ENCODE measurements at places on chromosomes 7 and 10. TPM values are rescaled to one million over a fixed set of nuclear protein-coding genes. Genes with fewer than 3 reads are reported as not detected.
A peak's percentile ranks its signal among the peaks of the same experiment; 100 is the strongest.

The RPEL1 gene
- total RNA-seq, result not detected

The CTAGE6 gene
- total RNA-seq, result 0.42 TPM

The VSIR gene
- 148 TPM for total RNA-seq

The HOXA10 gene
- not detected for total RNA-seq

The PNLIPRP1 gene
- not detected for total RNA-seq

The MYO1G gene
- total RNA-seq, result 414 TPM

The AKR1C1 gene
- 1.1 TPM for total RNA-seq

The HOXA13 gene
- not detected for total RNA-seq

The PHYH gene
- total RNA-seq, result 12.0 TPM

The ZFAND2A gene
- 23.3 TPM for total RNA-seq

The PDIA4 gene
- 97.4 TPM for total RNA-seq

The GPER1 gene
- 0.08 TPM for total RNA-seq

The COBL gene
- not detected for total RNA-seq

The ATP6V0A4 gene
- not detected for total RNA-seq

The NOM1 gene
- 27.2 TPM for total RNA-seq

The EPC1 gene
- 47.6 TPM for total RNA-seq

GRCh38 chr7:9201928-9202327, 768.5 kb downstream of the NXPH1 start:
- H3K4me1 ChIP-seq, result no peaks in the 10 kb centered on the region
- H3K4me3 ChIP-seq, result no peak overlapping the region
- no peaks in the 10 kb centered on the region for H3K27me3 ChIP-seq
- H3K36me3 ChIP-seq, result no peaks in the 10 kb centered on the region

GRCh38 chr7:85232068-85232467, 45.2 kb upstream of the SEMA3D start:
- no peak for DNase-seq
- no peaks in the 10 kb centered on the region for H3K4me1 ChIP-seq
- H3K4me3 ChIP-seq, result no peak overlapping the region
- H3K36me3 ChIP-seq, result no peaks in the 10 kb centered on the region

- no peak overlapping the region for H3K27ac ChIP-seq
- peaks cover 2% of the 10 kb centered on the region for H3K27me3 ChIP-seq
- no peak overlapping the region for H3K4me3 ChIP-seq
- H3K4me1 ChIP-seq, result no peaks in the 10 kb centered on the region
These were observed 83.3 kb downstream of the SLIT1 start for GRCh38 chr10:97102441-97102840.

- no peak overlapping the region for H3K27ac ChIP-seq
- no peaks in the 10 kb centered on the region for H3K27me3 ChIP-seq
- H3K36me3 ChIP-seq, result no peaks in the 10 kb centered on the region
- DNase-seq, result no peak
- H3K4me1 ChIP-seq, result no peaks in the 10 kb centered on the region
These were observed 147.9 kb downstream of the DNAH11 start for GRCh38 chr7:21690705-21691104.

DNA sequence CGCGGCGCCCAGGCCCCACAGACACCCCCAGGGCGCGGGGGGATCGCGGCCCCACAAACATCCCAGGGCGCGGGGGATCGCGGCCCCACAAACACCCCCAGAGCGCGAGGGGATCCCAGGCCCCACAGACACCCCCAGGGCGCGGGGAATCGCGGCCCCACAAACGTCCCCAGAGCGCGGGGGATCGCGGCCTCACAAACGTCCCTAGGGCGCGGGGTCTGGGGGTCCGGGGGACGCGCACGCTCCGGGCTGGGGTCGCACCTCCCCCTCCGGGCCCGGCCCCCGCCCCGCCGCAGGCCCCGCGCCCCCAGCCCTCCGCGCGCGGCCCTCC, 382 bp downstream of the DIP2C start:
- H3K4me1 ChIP-seq, result peaks cover 2% of the 10 kb centered on the region
- H3K4me3 ChIP-seq, result no peak overlapping the region
- no peaks in the 10 kb centered on the region for H3K36me3 ChIP-seq
- no peak for DNase-seq
- no peak overlapping the region for H3K27ac ChIP-seq
- peaks cover 45% of the 10 kb centered on the region for H3K27me3 ChIP-seq

GRCh38 chr10:70094250-70094649, 38.4 kb downstream of the AIFM2 start:
- H3K4me1 ChIP-seq, result peaks cover 39% of the 10 kb centered on the region
- peaks cover 19% of the 10 kb centered on the region for H3K36me3 ChIP-seq
- H3K4me3 ChIP-seq, result peak overlapping the region; percentile 76
- H3K27me3 ChIP-seq, result no peaks in the 10 kb centered on the region

DNA sequence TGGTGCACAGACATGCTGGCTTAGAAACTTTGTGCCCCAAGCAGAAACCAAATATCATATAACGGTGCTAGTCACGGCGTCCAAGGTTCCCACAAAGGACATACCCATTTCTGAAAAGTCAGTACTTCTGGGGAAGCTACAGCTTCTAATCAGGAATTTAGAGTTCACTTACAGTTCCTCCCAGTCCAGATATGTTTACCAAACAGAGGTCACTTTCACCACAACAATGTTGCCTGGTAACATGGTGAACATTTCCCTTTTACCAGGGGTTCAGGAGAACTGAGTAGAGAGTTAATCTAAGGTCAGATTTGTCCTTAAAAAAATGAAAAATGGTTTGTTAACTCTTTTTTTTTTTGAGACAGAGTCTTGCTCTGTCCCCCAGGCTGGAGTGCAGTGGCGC, 265.9 kb upstream of the MKLN1 start:
- no peaks in the 10 kb centered on the region for H3K27me3 ChIP-seq
- H3K4me1 ChIP-seq, result peaks cover 44% of the 10 kb centered on the region
- H3K4me3 ChIP-seq, result no peak overlapping the region
- no peak overlapping the region for H3K27ac ChIP-seq
- no peak for DNase-seq

GRCh38 chr10:107013258-107014006, 151.1 kb downstream of the SORCS1 start:
- no peaks in the 10 kb centered on the region for H3K27me3 ChIP-seq
- H3K36me3 ChIP-seq, result no peaks in the 10 kb centered on the region
- no peak overlapping the region for H3K27ac ChIP-seq
- DNase-seq, result no peak

- H3K4me1 ChIP-seq, result peaks cover 10% of the 10 kb centered on the region
- no peak overlapping the region for H3K4me3 ChIP-seq
- H3K27ac ChIP-seq, result no peak overlapping the region
- peak; percentile 23 for DNase-seq
- H3K36me3 ChIP-seq, result no peaks in the 10 kb centered on the region
- H3K27me3 ChIP-seq, result no peaks in the 10 kb centered on the region
These were observed 539.6 kb downstream of the CNTNAP2 start for GRCh38 chr7:146655928-146656797.

- no peak for DNase-seq
- no peak overlapping the region for H3K27ac ChIP-seq
- H3K36me3 ChIP-seq, result no peaks in the 10 kb centered on the region
These were observed 199.8 kb downstream of the ZNF365 start for GRCh38 chr10:62573929-62574328.

DNA sequence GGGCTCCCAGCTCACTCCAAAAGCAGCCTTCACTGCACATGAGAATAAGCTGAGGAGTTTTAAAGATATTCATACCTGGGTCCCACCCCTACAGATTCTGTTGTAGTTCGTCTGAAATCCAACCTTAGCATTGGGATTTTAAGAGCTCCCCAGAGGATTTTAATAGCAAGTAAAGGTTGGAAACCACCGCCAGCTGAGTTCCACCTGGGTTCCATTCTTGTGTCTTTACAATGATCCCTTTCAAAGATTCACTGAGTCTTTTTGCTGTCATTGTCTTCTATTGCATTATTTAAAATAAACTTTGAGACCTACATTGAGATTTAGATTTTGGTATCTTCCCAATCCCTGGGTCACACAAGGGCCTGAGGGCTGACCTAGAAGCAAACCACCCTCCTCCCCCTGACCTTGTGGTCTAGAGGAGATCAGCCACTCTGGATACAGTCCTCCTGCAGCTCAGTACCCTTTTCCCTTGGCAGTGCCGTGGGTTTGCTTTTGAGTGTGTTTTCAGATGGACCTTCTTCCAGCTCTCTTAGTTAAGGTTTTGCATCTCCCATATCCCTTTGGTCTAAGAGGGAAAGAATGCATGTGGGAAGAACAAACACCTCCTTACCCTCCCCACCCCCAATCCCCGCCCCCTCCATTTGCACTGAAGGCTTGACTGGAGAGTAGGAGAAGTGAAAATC, 22.6 kb upstream of the SIRT1 start:
- no peaks in the 10 kb centered on the region for H3K4me1 ChIP-seq
- H3K36me3 ChIP-seq, result no peaks in the 10 kb centered on the region
- H3K27me3 ChIP-seq, result no peaks in the 10 kb centered on the region
- no peak overlapping the region for H3K27ac ChIP-seq
- DNase-seq, result no peak

- H3K36me3 ChIP-seq, result no peaks in the 10 kb centered on the region
- H3K27me3 ChIP-seq, result no peaks in the 10 kb centered on the region
- no peak overlapping the region for H3K4me3 ChIP-seq
- DNase-seq, result no peak
These were observed 643.2 kb downstream of the LRMDA start for GRCh38 chr10:76074659-76075058.

DNA sequence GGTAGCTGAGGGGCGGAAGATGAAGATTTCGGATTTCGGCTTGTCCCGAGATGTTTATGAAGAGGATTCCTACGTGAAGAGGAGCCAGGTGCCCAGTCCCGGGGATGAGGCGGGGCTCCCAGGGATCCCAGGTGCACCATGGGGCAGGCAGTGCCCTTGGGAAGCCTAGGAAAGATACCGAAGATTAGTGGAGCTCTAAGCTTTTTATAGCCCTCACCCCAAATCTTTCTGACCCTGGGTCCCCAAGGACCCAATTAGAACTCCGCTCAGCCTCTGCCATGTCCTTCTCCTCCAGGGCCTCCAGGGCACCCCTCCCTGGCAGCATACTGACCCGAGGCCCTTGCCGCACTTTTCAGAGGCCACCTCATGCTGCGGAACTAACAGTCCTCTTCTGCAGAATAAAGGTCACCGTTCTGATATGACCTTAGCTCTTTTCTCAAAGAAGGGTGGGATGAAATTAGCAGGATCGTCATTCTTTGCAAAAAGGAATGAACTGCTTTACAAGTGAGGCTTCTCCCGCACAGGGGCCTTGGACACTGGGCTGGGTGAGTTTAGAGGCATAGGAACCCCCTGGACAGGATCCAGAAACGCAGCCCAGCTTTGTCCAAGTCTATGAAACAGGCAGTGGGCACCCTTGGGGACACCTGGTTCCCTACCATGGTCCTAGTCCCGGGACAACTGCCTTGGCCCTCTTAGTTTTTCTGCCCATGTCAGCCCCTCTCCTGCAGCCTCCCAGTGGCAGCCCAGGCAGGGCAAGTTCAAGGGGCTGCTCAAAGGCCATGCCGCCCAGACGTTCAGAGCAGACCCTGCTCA, 17.9 kb upstream of the CSGALNACT2 start:
- no peak for DNase-seq
- H3K36me3 ChIP-seq, result no peaks in the 10 kb centered on the region
- H3K27ac ChIP-seq, result peak overlapping the region; percentile 97
- no peaks in the 10 kb centered on the region for H3K27me3 ChIP-seq
- peak overlapping the region; percentile 46 for H3K4me3 ChIP-seq
- H3K4me1 ChIP-seq, result peaks cover 52% of the 10 kb centered on the region

DNA sequence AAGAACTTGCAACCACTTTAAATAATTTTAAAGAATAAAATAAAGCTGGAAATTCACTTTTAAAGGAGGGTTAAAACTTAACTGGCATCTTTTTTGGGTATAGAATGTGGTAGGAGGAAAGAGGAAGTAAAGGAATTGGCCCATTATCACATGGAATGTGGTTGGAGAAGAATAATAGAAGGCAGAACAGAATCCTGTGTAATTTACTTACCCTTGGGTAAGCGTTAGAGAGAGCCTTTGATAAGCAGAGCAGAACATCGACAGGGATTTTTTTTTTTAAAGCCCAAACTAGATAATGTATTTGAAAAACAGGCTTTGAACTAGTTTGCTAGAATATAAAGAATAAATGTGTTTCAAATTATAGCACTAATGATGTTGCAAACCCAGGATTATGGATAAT, 199.8 kb upstream of the KIAA1217 start:
- H3K27ac ChIP-seq, result no peak overlapping the region
- no peaks in the 10 kb centered on the region for H3K27me3 ChIP-seq
- no peaks in the 10 kb centered on the region for H3K36me3 ChIP-seq
- DNase-seq, result no peak
- H3K4me1 ChIP-seq, result no peaks in the 10 kb centered on the region

DNA sequence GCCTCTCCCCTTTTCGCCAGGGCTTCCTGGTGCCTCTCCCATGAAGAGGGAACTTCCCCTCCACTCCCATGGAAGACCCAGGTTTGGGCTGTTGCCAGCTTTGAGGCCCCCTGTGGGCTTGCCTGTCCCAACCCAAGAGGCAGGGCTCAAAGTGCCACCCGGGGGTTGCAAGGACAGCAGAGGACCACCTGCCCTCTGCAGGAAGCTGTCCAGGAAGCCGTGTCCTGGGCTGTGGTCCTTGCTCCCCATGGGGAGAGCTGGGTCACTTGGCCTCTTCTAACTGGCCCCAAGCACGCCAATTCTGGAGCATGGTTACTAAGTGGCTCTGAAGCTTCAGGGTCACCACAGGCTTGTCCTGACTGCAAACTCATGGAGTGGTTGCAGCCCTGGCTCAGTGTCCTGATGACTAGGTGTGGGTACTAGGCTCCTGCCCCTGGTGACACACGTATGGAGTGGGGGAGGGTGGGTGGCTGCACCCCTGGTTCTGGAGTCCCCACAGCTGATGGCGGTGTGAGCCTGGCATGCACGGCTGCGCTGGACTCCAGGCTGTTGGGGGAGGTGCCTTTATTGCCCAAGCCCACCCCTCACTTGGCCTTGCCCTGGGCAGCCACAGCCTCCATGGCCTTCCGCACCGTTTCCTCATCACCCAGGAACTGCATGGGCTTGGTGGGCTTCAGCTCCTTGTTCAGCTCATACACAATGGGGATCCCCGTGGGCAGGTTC, 3.0 kb downstream of the PGAM2 start:
- H3K4me3 ChIP-seq, result no peak overlapping the region
- H3K36me3 ChIP-seq, result peaks cover 33% of the 10 kb centered on the region
- no peak for DNase-seq
- peaks cover 2% of the 10 kb centered on the region for H3K4me1 ChIP-seq
- no peak overlapping the region for H3K27ac ChIP-seq

- no peak overlapping the region for H3K4me3 ChIP-seq
- H3K36me3 ChIP-seq, result no peaks in the 10 kb centered on the region
- no peak for DNase-seq
- peaks cover 28% of the 10 kb centered on the region for H3K4me1 ChIP-seq
- H3K27ac ChIP-seq, result no peak overlapping the region
- H3K27me3 ChIP-seq, result no peaks in the 10 kb centered on the region
These were observed 56.2 kb downstream of the EEPD1 start for GRCh38 chr7:36208997-36209813.

DNA sequence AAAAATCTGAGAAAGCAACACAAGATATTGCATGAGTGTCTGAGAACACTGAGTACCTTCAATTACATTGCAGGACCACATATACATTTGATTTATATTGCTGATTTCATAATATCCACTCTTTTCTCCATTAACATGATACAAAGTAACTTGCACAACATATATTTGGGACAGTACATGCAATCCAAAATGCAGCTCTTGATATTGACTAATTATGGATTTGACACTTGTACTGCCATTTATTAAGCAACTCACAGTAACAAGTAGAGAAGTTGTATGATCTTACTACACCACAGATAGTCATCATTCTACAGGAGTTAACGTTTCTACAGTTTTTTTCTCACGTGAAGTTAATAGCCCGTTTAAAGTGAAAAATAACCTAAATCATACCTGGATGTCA, 46.7 kb downstream of the USP6NL start:
- H3K4me1 ChIP-seq, result no peaks in the 10 kb centered on the region
- H3K27me3 ChIP-seq, result peaks cover under 1% of the 10 kb centered on the region

GRCh38 chr7:132464740-132465139, 111.5 kb downstream of the PLXNA4 start:
- no peak for DNase-seq
- H3K36me3 ChIP-seq, result peaks cover 14% of the 10 kb centered on the region
- peaks cover 60% of the 10 kb centered on the region for H3K4me1 ChIP-seq
